Right atrium auricular region (tissue), 2 donors: ENCODE measurements at places on chromosomes 5 and 9. TPM values are rescaled to one million over a fixed set of nuclear protein-coding genes. Genes with fewer than 3 reads are reported as not detected.

- DNase-seq = no peak
Measured at GRCh38 chr9:85900504-85901201, 40.3 kb upstream of the NAA35 start.

DNA sequence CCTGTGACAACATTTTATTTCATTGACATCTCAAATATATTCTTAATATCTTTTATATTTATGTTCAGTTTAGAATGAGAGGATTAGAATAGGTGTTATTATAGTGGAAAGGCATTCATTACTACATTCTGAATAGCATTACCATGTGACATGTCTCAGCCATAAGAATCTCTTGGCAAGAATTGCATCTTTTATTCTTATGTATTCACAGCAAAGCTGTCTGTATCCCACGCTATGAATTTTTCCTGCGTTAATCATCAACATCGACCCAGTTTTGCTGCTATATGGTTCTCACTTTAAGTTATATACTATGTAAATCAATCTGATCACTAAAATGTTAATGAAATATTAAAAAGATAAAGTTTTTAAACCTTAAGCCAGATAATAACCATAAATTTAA lies 248.6 kb downstream of the TMEM232 start:
- no peak for DNase-seq

GRCh38 chr9:137722481-137722880 lies 103.7 kb downstream of the EHMT1 start:
- DNase-seq = no peak

DNA sequence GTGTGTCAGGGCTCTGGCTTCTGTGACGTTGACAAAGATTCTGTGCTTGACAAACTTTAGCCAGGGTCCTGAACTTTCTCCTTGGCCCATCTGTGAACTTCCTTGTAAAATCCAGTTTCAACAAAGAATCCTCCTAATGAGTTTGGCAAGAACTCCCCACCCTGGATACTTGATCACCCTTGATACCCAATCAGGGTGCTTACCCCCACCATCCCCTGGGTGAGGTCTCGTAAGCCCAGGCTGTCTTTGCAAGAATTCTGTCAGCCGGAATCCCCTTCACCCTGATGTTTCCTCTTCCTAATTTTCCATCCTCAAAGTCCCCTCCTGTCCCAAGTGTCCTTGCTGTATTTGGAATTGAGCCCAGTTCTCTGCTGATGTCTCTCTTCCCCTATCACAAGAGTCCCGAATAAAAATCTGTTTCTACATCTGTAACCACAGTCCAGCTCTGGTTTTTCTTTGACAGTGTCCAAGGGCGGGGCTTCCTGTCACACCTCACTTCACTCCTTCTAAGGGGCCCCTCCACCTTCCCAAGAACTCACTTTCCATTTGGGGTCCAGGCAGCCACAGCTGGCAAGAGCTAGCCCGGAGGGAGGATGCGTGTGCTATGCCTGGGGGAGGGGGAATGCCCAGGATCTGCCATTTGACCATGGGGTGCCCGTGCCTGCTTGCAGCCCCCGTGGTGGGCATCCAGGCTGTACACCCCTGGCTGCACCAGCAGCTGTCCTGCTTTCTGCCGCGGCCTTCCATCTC lies 2.7 kb upstream of the CARD19 start:
- DNase-seq = no peak

- peak; percentile 86 for DNase-seq
Measured at GRCh38 chr5:124806373-124807077, 60.1 kb upstream of the ZNF608 start.

GRCh38 chr5:78985725-78986223 lies 664 bp upstream of the ARSB start:
- DNase-seq = no peak

DNA sequence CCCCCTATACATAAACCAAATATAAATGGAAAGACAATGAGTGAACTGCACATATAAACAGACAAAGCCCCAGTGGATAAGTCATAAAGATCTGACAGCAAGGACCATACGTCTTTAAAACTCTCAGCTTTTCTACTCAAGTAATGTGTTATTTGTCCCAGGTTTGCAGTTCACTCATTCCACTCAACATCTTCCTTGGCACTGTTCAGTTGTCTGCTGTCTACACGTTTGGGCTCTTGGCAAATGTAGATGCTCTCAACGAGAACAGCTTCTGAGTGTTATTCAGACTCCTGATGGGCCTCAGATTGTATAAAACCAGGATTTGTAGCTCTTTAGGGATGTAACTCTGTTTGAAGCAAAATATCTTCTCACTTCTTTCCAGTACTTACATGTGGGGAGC lies 198.2 kb upstream of the SEMA6A start:
- DNase-seq = no peak

GRCh38 chr9:350384-350783 lies 135.7 kb downstream of the DOCK8 start:
- no peak for DNase-seq

GRCh38 chr5:68766952-68767464 lies 326.8 kb upstream of the SLC30A5 start:
- DNase-seq = no peak

- DNase-seq = peak; percentile 80
Measured at GRCh38 chr5:159878988-159879471, 37.3 kb upstream of the ADRA1B start.

DNA sequence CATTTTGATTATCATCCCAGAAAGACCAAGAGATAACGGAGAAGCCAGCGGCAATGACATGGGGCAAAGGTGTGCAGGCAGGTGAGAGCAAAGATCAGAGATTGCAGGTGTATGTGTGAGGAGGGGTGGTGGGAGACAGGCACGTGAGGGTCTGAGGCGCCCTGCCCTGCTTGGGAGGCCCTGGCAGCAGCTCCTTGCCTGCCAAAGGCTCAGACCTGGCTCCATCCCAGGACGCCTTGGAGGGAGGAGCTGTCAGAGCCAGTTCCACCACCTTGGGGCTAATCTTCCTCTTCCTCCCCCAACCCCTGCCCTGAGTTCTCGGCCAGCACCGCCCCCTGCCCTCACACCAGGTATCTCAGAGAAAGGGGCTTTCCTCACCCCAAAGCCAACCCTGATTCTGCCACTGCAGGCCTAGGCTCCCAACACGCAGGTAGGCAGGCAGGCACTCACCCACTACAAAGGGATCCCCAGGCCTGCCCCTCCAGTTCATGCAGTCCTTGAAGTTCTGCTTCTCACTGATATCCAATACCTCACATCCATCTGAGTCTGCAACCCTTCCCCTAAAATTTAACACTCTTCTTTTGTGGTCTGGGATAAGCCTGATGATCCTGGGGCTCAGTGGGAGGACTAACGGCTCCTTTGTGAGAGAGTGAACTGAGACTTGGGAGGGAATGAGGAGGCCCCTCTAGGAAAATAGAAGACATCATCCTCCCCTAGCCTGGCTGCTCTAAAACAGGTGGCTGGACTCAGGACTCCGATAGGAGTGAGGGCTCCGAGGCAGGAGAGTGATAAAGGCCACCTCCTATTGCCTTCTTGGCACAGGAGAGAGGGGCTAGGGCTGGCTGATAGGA lies 1.8 kb downstream of the AQP3 start:
- DNase-seq = no peak

- DNase-seq = no peak
Measured at GRCh38 chr5:96730586-96730985, 68.4 kb downstream of the CAST start.

DNA sequence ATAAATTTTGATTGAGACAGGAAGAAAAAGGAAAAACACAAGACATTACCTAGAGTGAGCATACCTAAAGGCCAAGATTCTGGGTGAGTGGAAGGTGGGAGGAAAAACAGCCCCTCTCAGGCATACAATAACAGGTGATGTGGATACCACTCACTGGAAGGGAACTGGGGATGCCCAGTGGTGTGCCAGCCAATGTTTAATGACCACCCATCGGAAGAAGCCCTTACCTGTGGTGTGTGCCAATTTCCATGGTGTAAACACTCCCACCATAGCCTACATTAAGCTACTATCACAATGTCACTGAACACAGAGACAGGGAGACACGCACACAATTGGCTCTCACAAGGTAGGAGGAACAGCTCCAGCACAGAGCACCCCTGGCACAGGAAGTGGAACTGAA lies 63.5 kb downstream of the SEMA5A start:
- DNase-seq = no peak

- DNase-seq = no peak
Measured at GRCh38 chr9:33619666-33620404, 95.8 kb downstream of the ANKRD18B start.

DNA sequence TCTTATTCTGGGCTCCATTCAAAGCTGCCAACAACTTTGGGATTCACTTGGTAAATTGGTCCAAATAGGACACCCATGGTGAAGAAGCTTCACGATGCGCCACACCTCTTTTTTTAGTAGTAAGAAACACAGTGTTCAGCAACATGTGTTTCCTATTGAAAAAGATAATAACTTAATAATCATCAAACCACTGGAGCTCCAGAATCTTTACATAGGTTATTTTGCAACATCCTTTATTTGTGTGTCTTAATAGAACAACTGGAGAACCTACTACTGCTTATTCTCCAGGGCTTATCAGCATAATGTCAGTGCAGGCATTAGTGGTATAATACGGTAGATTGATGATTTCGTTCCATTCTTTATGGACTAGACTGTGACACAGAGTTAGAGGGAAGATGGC lies 63.3 kb upstream of the DAPK1 start:
- DNase-seq = no peak

GRCh38 chr9:114037961-114038723 lies 40.0 kb downstream of the AMBP start:
- DNase-seq = peak; percentile 50

DNA sequence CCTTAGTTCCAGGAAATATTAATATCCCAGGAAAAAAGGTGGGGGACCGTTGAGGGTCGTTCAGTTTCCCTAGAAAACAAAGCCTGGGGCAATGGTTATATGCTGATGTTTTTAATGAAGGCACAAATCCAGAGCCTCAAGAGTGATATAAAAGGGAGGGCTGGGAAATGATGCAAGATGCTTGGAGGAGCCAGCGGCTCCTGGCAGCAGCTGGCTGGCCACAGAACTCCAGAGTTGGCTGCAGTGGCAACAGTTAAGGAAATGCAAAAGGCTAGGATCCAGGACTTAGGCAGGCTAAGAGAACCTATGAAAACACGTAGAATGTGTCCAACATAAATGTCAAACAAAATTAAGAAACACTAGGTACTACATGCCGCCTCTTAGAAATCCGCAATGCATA lies 31.0 kb upstream of the B4GALT1 start:
- peak; percentile 81 for DNase-seq

DNA sequence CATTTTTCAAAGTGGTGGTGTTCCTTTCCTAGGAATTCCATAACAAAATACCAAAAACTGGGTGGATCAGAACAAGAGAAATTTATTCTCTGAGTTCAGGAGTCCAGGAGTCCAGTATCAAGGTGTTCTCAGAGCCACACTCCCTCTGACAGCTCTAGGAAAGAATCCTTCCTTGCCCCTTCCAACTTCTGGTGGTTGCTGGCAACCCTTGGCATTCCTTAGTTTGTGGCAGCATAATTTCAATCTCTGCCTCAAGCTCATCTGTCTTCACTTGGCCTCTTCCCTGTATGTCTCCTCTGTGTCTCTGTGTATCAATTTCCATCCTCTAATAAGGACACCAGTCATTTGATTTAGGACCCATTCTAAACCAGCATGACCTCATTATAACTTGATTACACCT lies 243.7 kb downstream of the MPDZ start:
- DNase-seq = no peak

- no peak for DNase-seq
Measured at GRCh38 chr5:107231191-107231590, 439.5 kb downstream of the EFNA5 start.

GRCh38 chr5:169460896-169461295 lies 122.7 kb upstream of the SPDL1 start:
- DNase-seq = no peak

- DNase-seq = no peak
Measured at GRCh38 chr9:125861405-125862058, 114.4 kb downstream of the PBX3 start.

GRCh38 chr5:93715761-93716160 lies 25.6 kb downstream of the POU5F2 start:
- DNase-seq = no peak

DNA sequence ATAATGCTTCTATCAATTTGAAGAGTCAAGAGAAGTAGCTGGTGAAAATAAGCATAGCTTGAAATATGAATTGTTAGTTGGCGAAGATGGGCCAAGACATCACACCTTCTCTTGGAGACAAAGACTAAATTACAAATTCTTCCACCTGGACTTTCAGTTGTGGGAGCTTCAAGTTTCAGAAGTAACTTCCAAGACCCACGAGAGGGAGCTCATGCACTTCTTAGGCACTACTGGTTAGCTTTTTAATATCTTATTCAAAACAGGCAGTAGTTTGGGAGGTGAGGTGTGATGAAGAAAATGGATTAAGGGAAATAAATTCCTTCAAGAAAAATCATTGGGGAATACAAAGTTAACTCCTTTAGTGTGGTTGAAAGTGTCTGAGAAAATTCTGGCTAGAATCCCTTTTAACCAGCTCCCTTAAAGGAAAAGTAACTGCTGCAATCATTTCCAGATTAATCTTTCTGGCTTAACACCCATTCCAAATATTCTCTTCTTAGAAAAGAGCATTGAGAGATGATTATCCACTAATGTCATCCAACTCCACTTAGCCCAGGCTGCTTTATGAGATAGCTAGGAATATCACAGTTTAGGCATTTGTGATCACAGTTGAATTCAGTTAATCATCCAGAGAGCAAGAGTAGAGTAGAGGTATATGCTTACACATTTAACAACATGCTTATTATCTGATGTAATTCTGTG lies 139.5 kb upstream of the DMRTA1 start:
- no peak for DNase-seq

DNA sequence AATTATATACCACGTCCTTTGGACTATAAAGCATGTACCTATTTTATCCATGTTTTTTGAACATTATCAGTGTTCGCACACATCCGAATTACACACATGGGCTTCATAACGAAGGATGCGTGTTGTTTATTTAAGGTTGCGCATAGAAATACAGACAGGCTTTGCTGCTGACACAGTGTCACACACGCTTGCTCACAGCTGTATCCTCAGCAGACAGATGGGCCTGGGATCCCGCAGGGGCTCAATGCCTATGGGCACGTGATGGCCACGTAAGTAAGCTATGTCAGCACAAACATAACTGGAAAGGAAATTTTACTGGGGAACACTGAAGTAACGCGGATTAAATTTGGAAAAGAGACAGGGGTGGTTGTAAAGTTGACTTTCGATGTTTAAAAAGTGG lies 76.6 kb downstream of the OTULIN start:
- DNase-seq = no peak

- DNase-seq = no peak
Measured at GRCh38 chr9:17793713-17794622, 215.1 kb downstream of the SH3GL2 start.

- DNase-seq = no peak
Measured at GRCh38 chr5:59051951-59052350, 469.1 kb downstream of the RAB3C start.

DNA sequence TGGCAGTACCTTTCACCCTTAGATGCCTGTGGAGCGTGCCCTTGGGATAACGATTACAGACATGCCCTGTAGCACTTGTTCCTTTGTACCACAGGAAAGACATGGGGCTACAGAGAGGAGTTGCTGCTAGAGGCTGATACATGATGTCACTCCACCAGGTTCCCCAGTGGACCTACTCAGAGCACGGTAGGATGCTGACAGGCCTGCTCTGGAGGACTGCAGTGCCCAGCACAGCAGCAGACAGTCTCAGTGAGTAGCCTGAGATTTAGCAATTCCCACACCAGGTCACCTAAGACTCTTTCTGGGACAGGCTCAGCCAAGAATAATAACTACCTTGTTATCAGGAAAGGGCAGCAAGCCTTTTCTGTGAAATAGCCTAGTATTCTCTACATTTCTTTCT lies 28.8 kb downstream of the PDE4D start:
- no peak for DNase-seq

The CCNJL gene
- 5.5 TPM for total RNA-seq

The KCNV2 gene
- not detected for total RNA-seq

The OMD gene
- total RNA-seq = 26.5 TPM

The ELAVL2 gene
- total RNA-seq = not detected

The GLDC gene
- total RNA-seq = not detected

The ORM2 gene
- not detected for total RNA-seq

The PCSK1 gene
- total RNA-seq = 4.0 TPM
